ENCODE measurements at places on chromosomes 12 and 14. TPM values are rescaled to one million over a fixed set of nuclear protein-coding genes. Genes with fewer than 3 reads are reported as not detected.

Gene MDM1
- 18.9 TPM for total RNA-seq

Gene PARPBP
- 44.6 TPM for total RNA-seq

DNA sequence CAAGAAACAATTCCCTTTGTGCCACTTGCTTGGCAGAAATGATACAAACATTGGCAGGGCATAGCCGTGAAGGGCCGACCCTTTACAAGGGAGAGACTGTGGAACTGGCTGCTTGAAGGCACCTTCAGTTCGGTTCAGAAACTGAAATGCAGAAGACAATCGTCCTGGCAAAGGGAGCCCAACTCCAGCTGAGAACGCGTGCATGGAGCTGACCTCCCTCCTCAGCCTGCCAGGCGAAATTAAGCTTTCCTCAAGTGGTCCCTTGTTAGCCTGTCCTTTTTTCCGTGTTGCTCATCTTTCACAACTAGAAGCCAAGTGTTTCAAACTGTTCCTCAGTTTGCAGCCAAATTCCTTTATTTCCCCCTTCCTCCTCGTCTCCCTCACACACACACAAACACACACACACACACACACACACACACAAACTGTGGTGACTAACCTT, 8.1 kb downstream of the LGR5 start:
- no peak for DNase-seq

DNA sequence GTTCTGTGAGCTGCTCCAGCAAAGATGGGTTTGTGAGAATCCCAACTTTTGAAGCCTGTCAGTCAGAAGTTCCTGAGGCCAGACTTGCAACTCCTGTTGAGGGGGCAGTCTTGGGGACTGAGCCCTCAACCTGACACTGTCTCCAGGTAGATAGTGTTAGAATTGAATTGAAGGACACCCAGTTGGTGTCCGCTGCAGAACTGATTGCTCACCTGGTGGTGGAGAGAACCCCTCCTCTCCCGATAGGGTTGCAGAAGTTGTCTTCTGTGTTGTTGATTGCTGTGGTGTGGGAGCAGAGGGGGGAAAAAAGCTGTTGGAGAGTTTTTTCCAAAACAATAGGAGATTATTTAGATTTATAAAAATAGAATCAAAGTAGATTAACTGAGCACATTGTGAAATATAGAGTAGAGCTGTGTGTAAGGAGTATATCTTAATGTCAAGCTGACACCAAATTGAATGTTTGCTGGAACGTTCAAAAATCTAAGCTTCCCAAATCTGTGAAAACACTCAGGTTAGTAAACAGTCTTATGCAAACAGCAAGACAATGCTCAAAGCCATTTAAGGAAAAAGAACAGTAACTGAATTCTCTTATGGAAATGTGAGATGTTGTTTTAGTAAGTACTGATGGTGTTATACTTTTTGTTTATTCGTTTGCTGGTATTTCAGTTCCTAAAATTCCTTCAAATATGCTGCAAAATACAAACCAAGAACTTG, 18.6 kb downstream of the HIF1A start:
- DNase-seq = no peak

- peak; percentile 94 for DNase-seq
Observed at GRCh38 chr14:91835920-91836843, 31.2 kb downstream of the TC2N start.

- DNase-seq = no peak
Observed at GRCh38 chr12:27076928-27077327, 5.5 kb downstream of the C12orf71 start.

All from GM23338 (cell line).